ENCODE measurements at places on chromosomes 3 and 15.

GRCh38 chr3:122902326-122902725 is 107.5 kb downstream of the SLC49A4 start:
- DNase-seq: no peak

DNA sequence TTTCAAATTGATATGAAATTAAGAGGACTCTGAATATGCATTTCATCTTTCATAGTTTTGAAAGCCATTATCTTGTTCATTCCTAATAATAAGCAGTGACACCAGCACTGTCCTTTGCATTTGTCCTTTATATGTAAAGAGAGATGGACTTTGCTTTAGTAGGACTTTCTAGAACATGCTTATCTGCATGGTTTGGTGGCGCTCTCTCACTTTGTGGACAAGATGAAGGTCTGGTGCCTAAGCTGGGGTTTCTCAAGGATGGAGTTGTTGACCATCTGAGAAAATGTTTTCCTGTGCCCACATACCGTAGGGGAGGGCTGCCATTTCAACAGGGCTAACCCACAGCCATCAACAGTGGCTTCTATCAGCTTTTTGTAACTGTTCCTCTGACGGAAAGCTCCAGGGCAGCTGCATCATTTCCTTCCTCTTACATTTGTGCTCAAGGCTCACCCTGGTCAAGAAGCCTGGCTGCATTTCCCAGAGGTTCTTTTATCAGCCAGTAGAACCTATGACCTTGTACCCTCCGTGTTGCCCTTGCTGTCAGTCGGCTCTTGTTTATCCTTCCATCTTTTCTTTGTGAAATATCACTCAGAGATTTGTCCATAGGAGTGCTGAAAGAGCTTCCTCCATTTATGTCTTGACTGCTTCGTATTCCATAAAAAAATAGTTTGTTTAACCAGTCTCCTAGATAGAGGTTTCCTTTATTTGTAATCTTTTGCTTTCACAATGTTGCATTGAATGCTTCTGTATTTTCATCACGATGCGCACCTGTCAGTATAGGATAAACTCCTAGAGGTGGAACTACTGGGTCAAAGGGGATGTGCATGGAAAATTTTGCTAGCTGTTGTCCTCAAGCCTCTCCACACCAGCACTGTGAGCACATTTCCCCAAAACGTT is 44.6 kb downstream of the ABHD2 start:
- DNase-seq: no peak

- DNase-seq: no peak
Measured at GRCh38 chr3:100766069-100766468, 56.8 kb downstream of the TFG start.

DNA sequence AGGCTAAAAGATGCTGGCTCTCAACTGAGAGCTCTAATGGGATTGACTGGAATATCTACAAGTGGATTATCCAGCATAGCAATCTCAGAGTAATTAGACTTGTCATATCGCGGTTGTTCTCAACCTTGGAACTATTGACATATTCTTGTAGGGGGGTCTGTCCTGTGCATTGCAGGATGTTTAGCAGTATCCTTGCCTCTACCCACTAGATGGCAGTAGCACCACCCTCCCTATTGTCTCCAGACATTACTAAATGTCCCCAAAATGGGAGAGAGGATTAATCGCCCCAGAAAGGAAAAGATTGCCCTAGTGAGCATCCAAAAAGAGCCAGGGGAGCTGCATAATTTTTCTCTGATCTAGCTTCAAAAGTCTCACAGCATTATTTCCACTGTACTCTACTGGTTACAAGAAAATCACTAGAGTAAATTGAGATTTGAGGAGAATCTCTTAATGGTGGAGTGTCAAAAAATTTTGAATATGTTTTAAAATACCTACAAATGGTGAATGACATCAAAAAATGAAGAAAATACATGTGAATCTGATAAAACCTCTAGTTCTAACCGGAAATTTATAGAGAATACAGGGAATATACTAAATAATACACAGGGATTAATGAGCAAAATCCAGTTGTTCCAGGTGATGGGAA is 388.2 kb upstream of the AGTR1 start:
- DNase-seq: no peak

DNA sequence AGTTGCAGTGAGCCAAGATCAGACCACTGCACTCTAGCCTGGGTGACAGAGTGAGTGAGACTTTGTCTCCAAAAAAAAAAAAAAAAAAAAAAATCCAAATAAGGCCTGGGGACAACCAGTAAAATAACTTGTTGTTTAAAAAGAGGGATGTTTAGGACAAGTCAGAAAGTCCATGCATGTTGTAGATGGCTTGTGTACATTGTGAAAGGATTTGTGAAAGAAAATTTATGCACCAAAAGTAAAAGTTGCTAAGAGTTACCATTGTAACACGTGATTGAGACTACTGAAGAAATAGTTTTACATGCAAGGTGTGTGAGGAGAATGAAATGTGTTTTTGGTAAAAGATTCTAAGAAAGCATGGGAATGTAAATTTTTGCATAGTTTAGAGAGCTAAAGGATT is 35.7 kb upstream of the SEC61A1 start:
- DNase-seq: no peak

DNA sequence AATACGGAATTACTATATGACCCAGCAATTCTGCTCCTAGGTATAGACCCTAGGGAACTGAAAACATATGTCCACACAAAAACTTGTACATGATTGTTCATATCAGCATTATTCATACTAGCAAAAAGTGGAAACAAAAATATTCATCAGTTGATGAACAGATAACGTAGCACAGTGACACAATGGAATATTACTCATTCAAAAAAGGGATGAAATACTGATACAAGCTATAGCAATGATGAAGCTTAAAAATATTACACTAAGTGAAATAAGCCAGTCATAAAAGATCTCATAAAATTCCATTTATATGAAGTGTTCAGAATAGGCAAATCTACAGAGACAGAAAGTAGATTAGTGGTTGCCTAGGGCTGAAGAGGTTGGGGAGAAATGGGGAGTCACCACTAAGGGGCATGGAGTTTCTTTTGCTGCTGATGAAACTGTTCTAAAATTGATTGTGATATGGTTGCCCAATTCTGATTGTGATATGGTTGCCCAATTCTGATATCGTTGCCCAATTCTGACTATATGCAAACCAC is 10.5 kb downstream of the C15orf61 start:
- no peak for DNase-seq

Measured in stimulated activated CD4-positive, alpha-beta T cell treated with anti-CD3 and anti-CD28 coated beads, Interleukin-15, amount 100 ng/mL, for 48 hours (primary cell).